Islet precursor cell (in vitro differentiated cells): ENCODE measurements at places on chromosomes 6 and 20.

DNA sequence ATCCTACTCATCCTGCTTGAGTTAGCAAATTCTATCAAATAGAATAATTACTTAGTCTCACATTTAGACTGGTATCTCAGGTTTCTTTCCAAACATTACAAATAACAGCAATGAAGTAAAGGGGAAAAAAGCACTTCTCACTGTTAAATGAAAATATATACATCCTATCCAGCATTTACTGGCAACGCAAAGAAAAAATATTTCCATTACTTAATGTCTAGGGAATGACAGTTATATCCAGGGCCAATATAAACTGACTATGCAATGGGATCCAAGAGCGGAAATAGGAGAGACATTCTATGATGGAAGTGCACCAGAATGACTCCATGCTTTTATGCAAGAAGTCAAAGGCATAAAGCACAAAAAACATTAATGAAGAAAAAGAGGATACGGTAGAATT lies 60.3 kb downstream of the ME1 start:
- no peak for DNase-seq

GRCh38 chr6:32627249-32627648 lies 10.0 kb upstream of the HLA-DQA1 start:
- DNase-seq: no peak

- peak; percentile 70 for DNase-seq
Observed at GRCh38 chr20:63495741-63496595, 2.9 kb downstream of the EEF1A2 start.

GRCh38 chr20:42923348-42923918 lies 266.3 kb downstream of the PTPRT start:
- DNase-seq: no peak

GRCh38 chr6:139736325-139736906 lies 362.0 kb upstream of the CITED2 start:
- peak; percentile 65 for DNase-seq

GRCh38 chr6:21612067-21612745 lies 18.7 kb downstream of the SOX4 start:
- DNase-seq: no peak

DNA sequence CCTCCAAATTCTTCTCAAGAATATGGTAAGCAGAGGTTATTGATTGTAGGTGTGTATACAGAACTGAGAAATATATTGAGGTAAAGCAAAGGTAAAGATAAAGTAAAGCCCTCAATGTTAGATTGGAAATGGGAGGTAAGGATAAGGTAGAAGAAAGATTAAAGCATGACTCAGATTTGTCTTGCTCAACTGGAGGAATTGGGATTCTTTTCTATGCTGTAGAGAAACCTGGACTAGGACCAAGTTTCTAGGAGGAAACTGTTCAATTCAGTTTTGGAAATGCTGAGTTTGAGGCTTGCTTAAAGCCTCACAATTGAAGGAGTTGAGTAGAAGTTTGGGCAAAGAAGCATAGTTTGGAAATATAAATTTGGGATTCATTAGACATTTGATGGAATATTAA lies 634.0 kb upstream of the PTCHD4 start:
- DNase-seq: no peak
